ENCODE measurements at places on chromosomes 12 and 14. TPM values are rescaled to one million over a fixed set of nuclear protein-coding genes. Genes with fewer than 3 reads are reported as not detected.

Gene JPH4
- total RNA-seq, result 0.21 TPM

Gene C12orf60
- 1.7 TPM for total RNA-seq

Gene SLC17A8
- 0.06 TPM for total RNA-seq

Gene DCTN2
- 123 TPM for total RNA-seq

Gene KRT82
- not detected for total RNA-seq

Gene SLCO1C1
- total RNA-seq, result not detected

Gene TAS2R50
- total RNA-seq, result not detected

Gene DYRK2
- total RNA-seq, result 11.0 TPM

Gene TSPAN19
- not detected for total RNA-seq

Gene FAM181A
- total RNA-seq, result not detected

Gene SPTSSA
- 43.6 TPM for total RNA-seq

Gene ZNF268
- 9.2 TPM for total RNA-seq

Gene HOXC9
- total RNA-seq, result 13.7 TPM
